ENCODE measurements at places on chromosomes 1 and 21.
A peak's percentile ranks its signal among the peaks of the same experiment; 100 is the strongest.

GRCh38 chr1:153447498-153448170 is 12.8 kb downstream of the S100A7 start:
- no peak for DNase-seq

GRCh38 chr1:8302081-8302956 is 15.6 kb upstream of the SLC45A1 start:
- no peak for DNase-seq

DNA sequence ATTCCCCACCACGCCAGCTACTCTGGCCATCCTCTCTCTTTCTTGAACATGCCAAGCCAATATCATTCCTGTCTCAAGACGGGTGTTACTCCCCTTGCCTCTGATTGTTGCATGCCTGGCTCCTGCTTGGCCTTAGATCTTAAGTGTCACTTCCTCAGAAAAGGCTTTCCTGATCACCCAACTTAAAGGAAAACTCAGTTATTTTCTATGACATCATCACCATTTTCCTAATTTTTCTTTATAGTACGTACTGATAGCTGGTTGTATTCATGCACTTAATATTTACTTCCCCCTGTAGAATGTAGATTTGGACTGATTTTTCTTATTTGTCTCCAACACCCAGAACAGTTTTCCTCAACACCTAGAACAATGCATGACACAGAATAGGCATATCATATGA is 123.8 kb upstream of the TSPAN2 start:
- no peak for DNase-seq

- DNase-seq, result no peak
Observed at GRCh38 chr1:119774746-119775490, 6.2 kb upstream of the HMGCS2 start.

DNA sequence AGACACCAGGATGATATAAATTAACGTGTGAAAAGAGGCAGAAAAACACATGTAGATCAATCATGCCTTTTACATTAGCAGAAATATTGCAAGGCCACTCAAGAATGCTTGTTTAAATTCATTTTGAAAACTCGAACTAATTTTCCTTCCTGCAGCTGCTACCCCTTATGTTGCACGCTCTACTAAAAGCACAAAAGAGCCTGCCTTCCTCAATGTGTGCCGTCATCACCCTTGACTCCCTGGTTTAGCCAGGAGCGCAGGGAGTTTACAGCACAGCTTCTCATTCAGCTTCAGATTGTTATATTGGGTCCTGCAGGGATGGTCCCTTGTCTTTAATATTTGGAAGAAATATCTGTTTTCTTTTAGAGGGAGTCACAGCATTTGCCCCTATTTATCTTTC is 10.1 kb upstream of the ST6GALNAC5 start:
- DNase-seq, result no peak

GRCh38 chr1:61746813-61747212 is 4.5 kb downstream of the PATJ start:
- DNase-seq, result no peak

DNA sequence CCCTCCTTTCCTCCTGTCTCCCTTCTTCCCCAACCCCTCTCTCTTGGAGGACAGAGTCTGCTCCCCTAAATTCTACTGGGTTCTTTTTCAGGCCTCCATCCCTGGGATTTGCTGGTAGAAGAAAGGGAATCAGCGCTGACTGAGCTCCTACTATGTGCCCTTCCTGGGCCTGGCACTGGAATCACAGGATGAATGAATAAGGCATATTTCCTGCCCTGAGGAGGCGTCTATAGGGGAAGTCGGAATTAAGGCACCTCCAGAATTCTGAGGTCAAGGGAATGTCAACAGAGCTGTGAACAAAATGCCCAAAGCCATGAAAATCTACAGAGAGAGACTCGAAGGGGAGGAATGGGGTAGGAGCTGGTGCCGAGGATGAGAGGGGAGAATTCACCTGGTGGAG is 17.4 kb upstream of the BTG2 start:
- no peak for DNase-seq

DNA sequence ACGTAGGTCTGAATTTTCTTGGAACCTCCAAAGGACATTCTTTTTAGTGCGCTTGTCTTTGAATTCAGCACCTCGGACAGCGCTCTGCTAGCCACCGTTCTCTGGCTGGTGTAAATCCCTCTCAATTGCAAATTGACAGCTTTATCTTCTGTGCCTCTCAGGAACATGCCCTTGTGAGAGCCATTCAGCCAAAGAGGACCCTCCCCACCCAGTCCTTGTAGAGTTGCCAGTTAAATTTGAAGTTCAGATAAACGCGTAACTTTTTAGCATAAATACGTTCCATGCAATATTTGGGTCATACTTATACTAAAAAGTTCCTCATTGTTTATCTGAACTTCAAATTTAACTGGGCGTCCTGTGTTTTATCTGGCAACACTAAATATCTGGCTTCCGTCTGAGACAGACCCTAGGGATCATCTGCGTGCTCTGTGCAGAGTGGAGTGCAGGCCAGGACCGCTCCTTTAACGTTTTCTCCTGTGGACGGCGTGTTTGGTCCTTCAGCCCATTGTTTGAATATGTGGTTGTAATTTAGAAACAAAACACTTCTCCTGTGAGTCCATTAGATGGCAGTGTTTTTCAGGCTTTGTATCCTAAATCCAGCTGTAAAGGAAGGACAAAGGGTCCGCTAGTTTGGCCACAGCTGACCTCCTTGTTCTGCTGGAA is 7.0 kb downstream of the KCNAB2 start:
- peak; percentile 21 for DNase-seq

DNA sequence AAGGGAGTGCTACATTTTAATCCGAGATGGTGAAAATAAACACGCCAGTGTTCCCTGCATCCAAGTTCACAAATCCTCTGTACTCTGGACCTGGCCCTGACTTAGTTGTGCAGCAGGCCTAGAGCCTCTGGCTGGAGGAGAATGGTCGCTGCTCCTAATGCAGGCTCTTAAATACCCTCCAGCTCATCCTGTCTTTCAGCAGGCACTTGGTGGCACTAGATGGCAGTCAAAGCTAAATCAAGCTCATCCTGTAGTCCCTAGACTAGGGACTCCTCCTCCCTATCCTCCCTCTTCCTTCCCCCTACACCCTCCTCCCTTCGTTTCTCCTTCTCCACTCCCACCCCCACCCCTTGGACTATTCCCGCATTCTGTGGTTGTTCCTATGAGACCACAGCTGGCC is 41.6 kb upstream of the MTR start:
- DNase-seq, result no peak

DNA sequence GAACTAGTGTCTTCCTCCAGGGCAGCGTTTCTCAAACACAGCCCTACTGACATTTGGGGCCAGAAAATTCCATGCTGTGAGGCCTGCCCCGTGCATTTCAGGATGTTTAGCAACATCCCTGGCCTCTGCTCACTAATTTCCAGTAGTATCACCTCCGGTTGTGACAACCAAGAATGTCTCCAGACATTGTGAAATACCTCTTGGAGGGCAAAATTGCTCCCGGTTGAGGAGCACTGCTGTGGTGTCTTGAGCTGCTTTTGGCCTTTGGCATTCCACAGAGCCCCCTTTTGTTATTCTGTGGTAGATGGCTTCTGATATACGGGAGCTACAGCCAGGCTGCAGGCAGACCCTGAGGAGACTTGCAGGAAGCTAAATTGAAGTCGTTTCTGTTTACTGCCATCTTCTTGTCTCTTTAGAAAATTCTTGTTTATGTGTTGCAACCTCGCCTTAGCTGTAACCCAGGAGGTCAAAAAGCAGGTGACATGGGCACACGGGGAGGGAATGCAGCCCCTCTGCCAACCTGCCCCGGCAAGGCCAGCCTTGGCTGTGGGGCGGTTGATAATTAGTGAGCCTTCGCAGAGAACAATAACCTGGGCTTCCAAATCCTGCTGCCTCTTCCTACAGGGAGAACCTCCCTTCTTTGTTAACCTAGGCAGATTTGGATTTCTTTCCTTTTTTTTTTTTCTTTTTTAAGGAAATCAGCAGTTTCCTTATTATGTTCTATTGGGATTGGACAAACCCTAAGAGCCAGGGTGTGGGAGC is 74.7 kb upstream of the AKT3 start:
- DNase-seq, result no peak

GRCh38 chr1:8580566-8580965 is 236.9 kb downstream of the RERE start:
- no peak for DNase-seq

GRCh38 chr1:153783233-153784190 is 8.3 kb downstream of the SLC27A3 start:
- peak; percentile 87 for DNase-seq

- no peak for DNase-seq
Observed at GRCh38 chr1:16095447-16095846, 22.0 kb upstream of the FAM131C start.

GRCh38 chr1:153633161-153633753 is 609 bp upstream of the CHTOP start:
- no peak for DNase-seq

All from stimulated activated CD4-positive, alpha-beta T cell treated with anti-CD3 and anti-CD28 coated beads, TNF-alpha, amount 100 ng/mL, for 1 hour (primary cell).